ENCODE measurements at places on chromosomes 5 and 9.

GRCh38 chr5:151020304-151021110 is at the start of gene GPX3:
GPX3 (plus strand) TSS chr5:151020591; CDS start chr5:151020655, 64 bp downstream.
- peaks cover 11% of the 10 kb centered on the region for H3K36me3 ChIP-seq
- peak within 1 kb of the TSS; percentile 62 for H3K4me3 ChIP-seq

DNA sequence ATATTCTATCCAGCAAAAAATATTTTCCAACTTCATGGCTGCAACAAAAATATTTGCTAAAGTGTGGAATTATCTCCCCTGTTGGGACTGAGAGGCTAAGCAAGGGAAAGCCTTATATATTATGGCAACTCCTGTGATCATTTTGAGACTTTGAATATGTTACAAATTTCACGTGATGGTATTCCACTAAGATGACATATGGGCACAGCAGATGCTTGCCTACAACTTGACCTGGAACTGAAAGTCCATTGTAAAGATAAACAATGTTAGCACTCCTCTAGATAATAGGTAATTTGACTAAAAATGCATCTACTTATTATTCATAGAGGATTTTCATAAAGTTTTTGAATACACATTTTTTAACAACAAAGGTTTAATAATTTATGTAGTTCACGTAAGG is 1141.5 kb upstream of the CDH6 start:
- H3K36me3 ChIP-seq: no peaks in the 10 kb centered on the region
- no peaks in the 10 kb centered on the region for H3K4me1 ChIP-seq
- no peak overlapping the region for H3K4me3 ChIP-seq
- no peaks in the 10 kb centered on the region for H3K27me3 ChIP-seq
- H3K27ac ChIP-seq: no peak overlapping the region
- no peak for DNase-seq

GRCh38 chr5:6398570-6399230 is 20.4 kb upstream of the MED10 start:
- DNase-seq: no peak
- H3K27ac ChIP-seq: no peak overlapping the region
- H3K36me3 ChIP-seq: no peaks in the 10 kb centered on the region
- no peak overlapping the region for H3K4me3 ChIP-seq

DNA sequence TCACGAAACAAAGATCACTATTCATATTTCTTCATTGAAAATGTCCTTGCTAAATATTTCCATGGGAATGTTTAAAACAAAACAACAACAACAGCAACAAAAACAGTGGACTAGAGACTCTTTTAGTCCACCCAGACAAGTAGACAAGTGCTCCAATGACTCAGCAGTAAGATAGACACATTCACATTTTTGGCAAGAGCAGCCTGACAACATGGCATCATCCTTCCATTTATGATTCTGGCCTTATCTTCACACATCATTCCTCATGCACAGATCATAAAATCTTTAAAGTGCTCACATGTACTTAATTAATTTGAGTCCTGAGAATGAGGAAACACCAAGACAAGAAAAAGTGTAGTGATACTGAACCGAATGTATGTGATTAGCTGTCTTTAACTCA is 132.6 kb upstream of the PDE4D start:
- DNase-seq: no peak
- no peaks in the 10 kb centered on the region for H3K36me3 ChIP-seq
- no peak overlapping the region for H3K27ac ChIP-seq
- H3K27me3 ChIP-seq: no peaks in the 10 kb centered on the region

- no peaks in the 10 kb centered on the region for H3K4me1 ChIP-seq
- H3K4me3 ChIP-seq: no peak overlapping the region
- no peak for DNase-seq
Measured at GRCh38 chr9:87535817-87536539, 38.3 kb downstream of the DAPK1 start.

DNA sequence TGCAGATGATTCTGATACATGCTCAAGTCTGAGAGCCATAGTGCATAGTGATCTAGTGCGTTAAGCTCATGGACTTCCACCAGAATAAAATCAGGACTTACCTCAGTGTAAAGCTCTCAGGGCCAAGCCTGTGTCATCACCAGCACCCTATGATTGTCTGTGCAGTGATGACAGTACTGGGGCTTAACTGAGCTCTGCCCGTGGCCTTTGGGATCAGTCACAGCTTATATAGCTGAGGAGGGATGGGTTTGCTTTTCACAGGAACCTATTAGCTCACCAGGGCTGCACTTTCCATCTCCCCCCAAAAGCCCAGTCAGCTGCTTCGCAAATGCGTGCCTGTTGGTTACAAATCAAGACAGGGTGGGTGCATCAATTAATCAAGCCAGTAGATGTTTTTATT is 246.9 kb downstream of the NR3C1 start:
- H3K27me3 ChIP-seq: no peaks in the 10 kb centered on the region
- H3K4me1 ChIP-seq: peaks cover 3% of the 10 kb centered on the region
- H3K27ac ChIP-seq: no peak overlapping the region
- H3K36me3 ChIP-seq: peaks cover 11% of the 10 kb centered on the region

GRCh38 chr5:118678746-118679145 is 309.6 kb downstream of the DTWD2 start:
- DNase-seq: no peak
- H3K4me3 ChIP-seq: no peak overlapping the region
- H3K4me1 ChIP-seq: no peaks in the 10 kb centered on the region
- H3K27me3 ChIP-seq: no peaks in the 10 kb centered on the region
- H3K27ac ChIP-seq: no peak overlapping the region
- H3K36me3 ChIP-seq: no peaks in the 10 kb centered on the region

DNA sequence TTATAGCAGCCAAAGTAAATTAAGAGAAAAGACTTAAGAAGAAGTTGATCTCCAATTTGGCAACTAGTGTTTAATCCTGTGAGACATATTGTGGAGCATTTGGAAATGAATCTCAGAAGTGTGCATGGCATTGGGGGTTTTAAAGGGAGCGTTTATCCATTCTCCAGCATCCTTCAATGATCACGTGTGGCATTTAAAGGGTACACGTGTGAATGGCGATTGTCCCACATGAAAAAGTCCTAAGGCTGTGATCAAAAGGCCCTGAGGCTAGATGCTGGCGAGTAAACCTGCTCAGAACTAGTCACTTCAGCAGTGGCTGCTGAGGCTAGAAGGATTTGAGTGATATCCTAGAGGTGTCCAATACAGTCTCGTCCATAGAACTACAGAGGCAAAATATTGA is 315.6 kb upstream of the CDH9 start:
- H3K4me3 ChIP-seq: no peak overlapping the region
- H3K27ac ChIP-seq: no peak overlapping the region
- H3K27me3 ChIP-seq: no peaks in the 10 kb centered on the region
- DNase-seq: no peak
- H3K36me3 ChIP-seq: no peaks in the 10 kb centered on the region
- H3K4me1 ChIP-seq: no peaks in the 10 kb centered on the region

GRCh38 chr5:91499943-91500531 is 116.9 kb upstream of the ARRDC3 start:
- no peak for DNase-seq
- peaks cover 6% of the 10 kb centered on the region for H3K27me3 ChIP-seq
- H3K4me1 ChIP-seq: no peaks in the 10 kb centered on the region
- no peaks in the 10 kb centered on the region for H3K36me3 ChIP-seq
- H3K4me3 ChIP-seq: no peak overlapping the region

GRCh38 chr5:114191441-114191840 is 170.4 kb upstream of the KCNN2 start:
- H3K27me3 ChIP-seq: no peaks in the 10 kb centered on the region
- H3K4me1 ChIP-seq: no peaks in the 10 kb centered on the region
- no peaks in the 10 kb centered on the region for H3K36me3 ChIP-seq
- no peak overlapping the region for H3K27ac ChIP-seq
- no peak overlapping the region for H3K4me3 ChIP-seq
- DNase-seq: no peak

- H3K4me3 ChIP-seq: no peak overlapping the region
- H3K27me3 ChIP-seq: no peaks in the 10 kb centered on the region
- DNase-seq: no peak
- no peaks in the 10 kb centered on the region for H3K36me3 ChIP-seq
- no peaks in the 10 kb centered on the region for H3K4me1 ChIP-seq
Measured at GRCh38 chr9:105978826-105979225, 284.5 kb downstream of the TMEM38B start.

DNA sequence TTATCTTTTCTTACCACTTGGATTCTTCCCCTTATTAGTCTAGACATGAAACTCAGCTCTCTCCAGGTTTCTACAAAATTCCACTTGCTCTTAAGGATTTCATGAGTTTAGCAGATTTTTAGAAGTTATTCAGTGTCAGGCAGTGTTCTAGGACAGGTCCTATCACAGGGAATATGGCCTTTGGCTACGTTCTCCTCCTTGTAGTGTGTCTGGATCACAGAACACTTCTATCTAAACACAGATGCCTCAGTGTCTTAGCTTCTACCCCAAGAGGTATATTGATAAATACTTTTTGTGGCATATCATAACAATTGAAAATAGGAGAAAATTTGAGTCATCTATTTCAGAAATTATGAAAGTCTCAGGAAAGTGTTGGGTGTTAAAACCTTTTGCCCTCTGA is 15.6 kb downstream of the RAB3C start:
- H3K27me3 ChIP-seq: no peaks in the 10 kb centered on the region
- no peak for DNase-seq
- no peaks in the 10 kb centered on the region for H3K36me3 ChIP-seq
- no peaks in the 10 kb centered on the region for H3K4me1 ChIP-seq
- no peak overlapping the region for H3K4me3 ChIP-seq

- no peaks in the 10 kb centered on the region for H3K27me3 ChIP-seq
- no peak for DNase-seq
- no peak overlapping the region for H3K27ac ChIP-seq
- no peak overlapping the region for H3K4me3 ChIP-seq
Measured at GRCh38 chr5:106862450-106863193, 808.1 kb downstream of the EFNA5 start.

- no peak for DNase-seq
- no peaks in the 10 kb centered on the region for H3K36me3 ChIP-seq
- no peak overlapping the region for H3K4me3 ChIP-seq
Measured at GRCh38 chr9:7979611-7980010, 180.0 kb upstream of the DMAC1 start.

DNA sequence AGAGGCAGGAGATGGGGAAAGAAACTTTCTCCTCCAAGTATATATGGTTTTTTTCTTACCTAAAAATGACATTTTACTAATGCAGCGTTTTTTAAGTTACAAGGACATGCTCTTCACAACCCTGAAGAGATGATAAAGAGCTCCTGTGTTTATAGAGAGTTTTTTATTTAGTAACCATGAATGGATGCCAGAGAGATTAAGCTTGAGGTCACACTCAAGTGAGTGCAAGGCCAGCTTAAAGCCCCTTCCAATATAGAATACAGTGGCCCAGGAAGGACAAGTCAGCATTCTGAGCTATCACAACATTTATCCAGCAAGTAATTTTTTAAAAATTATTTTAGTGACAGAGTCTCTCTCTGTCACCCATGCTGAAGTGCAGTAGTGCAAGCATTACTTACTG is 6.7 kb upstream of the HAVCR2 start:
- H3K4me1 ChIP-seq: peaks cover 12% of the 10 kb centered on the region
- H3K36me3 ChIP-seq: no peaks in the 10 kb centered on the region
- no peak overlapping the region for H3K27ac ChIP-seq
- no peak for DNase-seq
- no peak overlapping the region for H3K4me3 ChIP-seq

- no peak overlapping the region for H3K27ac ChIP-seq
- H3K4me3 ChIP-seq: no peak overlapping the region
- H3K27me3 ChIP-seq: no peaks in the 10 kb centered on the region
- no peak for DNase-seq
- no peaks in the 10 kb centered on the region for H3K36me3 ChIP-seq
- H3K4me1 ChIP-seq: no peaks in the 10 kb centered on the region
Measured at GRCh38 chr5:165130656-165131055, 1625.2 kb downstream of the MAT2B start.

- no peak overlapping the region for H3K27ac ChIP-seq
- H3K36me3 ChIP-seq: no peaks in the 10 kb centered on the region
- H3K4me3 ChIP-seq: no peak overlapping the region
- no peak for DNase-seq
Measured at GRCh38 chr5:173736923-173737412, 120.5 kb upstream of the BOD1 start.

DNA sequence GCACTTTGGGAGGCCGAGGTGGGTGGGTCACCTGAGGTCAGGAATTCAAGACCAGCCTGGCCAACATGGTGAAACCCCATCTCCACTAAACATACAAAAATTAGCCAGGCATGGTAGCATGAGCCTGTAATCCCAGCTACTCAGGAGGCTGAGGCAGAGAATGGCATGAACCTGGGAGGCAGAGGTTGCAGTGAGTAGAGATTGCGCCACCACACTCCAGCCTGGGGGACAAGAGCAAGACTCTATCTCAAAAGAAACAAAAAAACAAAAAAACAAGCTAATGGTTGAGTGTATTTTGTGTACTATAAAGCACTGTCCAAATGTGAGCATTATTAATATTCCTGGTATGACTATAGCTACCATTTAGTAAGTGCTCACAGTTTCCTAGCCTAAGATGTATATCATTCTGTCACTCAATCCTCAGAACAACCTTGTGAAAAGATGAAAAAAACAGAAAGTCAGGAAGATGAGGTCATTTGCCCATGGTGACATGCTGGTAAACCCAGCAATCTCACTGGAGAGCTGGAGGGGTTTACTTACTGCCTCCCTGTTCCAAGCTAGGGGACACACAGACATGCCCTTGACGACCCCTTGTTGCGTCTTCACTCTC is 27.7 kb downstream of the ARHGEF37 start:
- H3K27me3 ChIP-seq: peaks cover 3% of the 10 kb centered on the region
- H3K4me3 ChIP-seq: no peak overlapping the region
- peak overlapping the region; percentile 13 for H3K27ac ChIP-seq
- no peaks in the 10 kb centered on the region for H3K36me3 ChIP-seq
- H3K4me1 ChIP-seq: peaks cover 17% of the 10 kb centered on the region

GRCh38 chr5:147559749-147560148 is 49.9 kb upstream of the DPYSL3 start:
- peaks cover 14% of the 10 kb centered on the region for H3K27me3 ChIP-seq
- H3K4me3 ChIP-seq: no peak overlapping the region

DNA sequence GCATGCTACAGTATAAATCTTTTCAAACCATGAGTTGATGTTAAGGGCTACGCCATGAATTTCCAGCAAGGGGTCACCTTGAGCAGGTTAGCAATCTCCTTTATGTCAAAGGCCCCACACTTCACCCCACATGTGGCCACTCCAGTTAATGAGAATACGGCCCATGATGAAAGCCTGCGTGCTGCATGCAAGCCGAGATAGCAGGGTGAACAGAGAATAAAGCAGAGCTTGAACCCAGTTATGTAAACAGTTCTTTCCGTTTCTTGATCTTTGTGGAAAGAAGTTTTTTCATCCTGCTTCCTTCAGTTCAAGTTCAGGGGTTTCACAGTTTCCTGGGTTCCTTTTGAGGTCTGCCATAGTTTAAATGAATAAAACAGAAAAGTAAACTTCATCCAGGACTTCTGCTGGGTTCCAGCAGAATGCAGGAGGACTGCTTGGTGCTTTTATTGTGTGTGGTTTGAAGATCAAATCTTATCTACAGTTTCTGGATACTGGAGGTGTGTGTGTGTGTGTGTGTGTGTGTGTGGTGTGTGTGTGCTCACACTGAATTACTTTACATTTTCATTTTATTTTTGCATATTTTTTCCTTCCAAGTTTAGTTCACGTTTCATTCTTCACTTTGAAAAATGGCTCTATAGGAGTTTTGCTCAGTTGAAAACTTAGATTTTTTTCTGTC is 87.1 kb downstream of the HMHB1 start:
- H3K27me3 ChIP-seq: peaks cover 12% of the 10 kb centered on the region
- no peak for DNase-seq
- H3K27ac ChIP-seq: no peak overlapping the region
- H3K4me1 ChIP-seq: no peaks in the 10 kb centered on the region
- no peak overlapping the region for H3K4me3 ChIP-seq

Data from effector memory CD8-positive, alpha-beta T cell (primary cell).